Stimulated activated CD4-positive, alpha-beta T cell treated with anti-CD3 and anti-CD28 coated beads, Interleukin-1b, Interleukin-23, amount 100 ng/mL, for 4 hours (primary cell): ENCODE measurements at places on chromosomes 11 and 22.

- DNase-seq: peak; percentile 3
These were observed 48.6 kb upstream of the TMEM45B start for GRCh38 chr11:129766898-129767604.

DNA sequence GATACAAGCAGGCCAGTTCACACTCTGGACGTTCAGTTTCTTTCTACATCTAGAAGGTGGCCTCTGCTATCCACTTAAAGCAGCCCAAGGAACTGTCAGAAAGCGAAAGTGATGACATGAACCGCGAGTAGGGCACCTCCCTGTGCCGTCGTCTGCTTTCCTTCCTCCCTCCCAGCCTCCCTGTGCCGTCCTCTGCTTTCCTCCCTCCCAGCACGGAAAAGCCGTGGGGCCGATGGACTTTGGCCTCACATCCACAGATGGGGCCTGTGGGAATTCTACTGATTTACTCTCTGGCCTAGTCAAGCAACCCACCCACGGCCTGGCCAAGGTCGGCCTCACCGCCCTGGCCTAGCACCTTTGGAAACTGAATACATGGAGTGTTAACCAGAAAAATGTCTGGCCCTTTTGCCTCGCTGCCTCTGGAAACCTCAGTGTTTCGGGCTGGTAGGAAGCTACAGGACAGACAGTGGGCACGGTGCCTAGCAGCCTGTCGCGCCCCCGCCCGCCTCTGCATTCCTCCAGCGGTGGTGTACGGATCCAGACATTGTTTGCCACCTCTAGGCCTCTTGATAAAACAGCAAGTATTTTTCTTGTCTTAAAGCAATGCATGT, 14.2 kb downstream of the PEX26 start:
- DNase-seq: no peak

DNA sequence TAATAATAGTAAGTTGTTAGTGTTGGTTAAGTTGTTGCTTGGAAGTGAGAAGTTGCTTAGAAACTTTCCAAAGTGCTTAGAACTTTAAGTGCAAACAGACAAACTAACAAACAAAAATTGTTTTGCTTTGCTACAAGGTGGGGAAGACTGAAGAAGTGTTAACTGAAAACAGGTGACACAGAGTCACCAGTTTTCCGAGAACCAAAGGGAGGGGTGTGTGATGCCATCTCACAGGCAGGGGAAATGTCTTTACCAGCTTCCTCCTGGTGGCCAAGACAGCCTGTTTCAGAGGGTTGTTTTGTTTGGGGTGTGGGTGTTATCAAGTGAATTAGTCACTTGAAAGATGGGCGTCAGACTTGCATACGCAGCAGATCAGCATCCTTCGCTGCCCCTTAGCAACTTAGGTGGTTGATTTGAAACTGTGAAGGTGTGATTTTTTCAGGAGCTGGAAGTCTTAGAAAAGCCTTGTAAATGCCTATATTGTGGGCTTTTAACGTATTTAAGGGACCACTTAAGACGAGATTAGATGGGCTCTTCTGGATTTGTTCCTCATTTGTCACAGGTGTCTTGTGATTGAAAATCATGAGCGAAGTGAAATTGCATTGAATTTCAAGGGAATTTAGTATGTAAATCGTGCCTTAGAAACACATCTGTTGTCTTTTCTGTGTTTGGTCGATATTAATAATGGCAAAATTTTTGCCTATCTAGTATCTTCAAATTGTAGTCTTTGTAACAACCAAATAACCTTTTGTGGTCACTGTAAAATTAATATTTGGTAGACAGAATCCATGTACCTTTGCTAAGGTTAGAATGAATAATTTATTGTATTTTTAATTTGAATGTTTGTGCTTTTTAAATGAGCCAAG, 2.7 kb downstream of the NEAT1 start:
- DNase-seq: no peak

GRCh38 chr11:2314525-2315394, 12.9 kb downstream of the TSPAN32 start:
- no peak for DNase-seq

- no peak for DNase-seq
These were observed 62.4 kb downstream of the OTOG start for GRCh38 chr11:17609291-17610084.

GRCh38 chr11:45643598-45644260, 21.7 kb downstream of the CHST1 start:
- DNase-seq: no peak

DNA sequence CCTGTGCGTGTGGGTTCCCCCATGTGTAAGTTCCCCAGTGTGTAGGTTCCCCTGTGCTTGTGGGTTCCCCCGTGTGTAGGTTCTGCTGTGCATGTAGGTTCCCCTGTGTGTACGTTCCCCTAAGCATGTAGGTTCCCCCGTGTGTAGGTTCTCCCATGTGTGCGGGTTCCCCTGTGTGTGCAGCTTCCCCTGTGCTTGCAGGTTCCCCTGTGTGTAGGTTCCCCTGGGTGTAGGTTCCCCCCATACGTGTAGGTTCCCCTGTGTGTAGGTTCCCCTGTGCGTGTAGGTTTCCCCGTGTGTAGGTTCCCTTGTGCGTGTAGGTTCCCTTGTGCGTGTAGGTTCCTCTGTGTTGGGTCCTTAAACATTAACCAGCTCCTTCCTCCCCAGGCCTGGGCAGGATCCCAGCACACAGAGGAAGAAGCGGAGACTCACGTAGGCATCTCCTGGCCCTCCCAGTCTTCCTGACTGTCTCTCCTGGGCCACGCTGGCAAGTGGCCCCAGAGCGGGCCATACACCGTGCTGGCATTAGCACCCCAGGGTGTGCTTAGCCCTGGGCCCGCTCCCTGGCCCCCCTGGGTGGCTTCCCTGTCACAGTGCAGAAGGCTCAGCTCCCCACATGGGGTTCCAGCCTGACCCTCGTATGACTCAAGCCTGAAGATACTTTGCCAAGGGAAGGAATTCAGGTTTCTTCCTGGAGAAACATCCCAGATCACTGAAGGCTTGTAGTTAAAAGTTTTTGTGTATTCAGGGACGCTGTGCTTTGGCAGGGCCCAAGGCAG, 2.8 kb upstream of the GRAMD4 start:
- DNase-seq: no peak

- DNase-seq: peak; percentile 21
These were observed 30.2 kb upstream of the APOBEC3A start for GRCh38 chr22:38927033-38927781.

DNA sequence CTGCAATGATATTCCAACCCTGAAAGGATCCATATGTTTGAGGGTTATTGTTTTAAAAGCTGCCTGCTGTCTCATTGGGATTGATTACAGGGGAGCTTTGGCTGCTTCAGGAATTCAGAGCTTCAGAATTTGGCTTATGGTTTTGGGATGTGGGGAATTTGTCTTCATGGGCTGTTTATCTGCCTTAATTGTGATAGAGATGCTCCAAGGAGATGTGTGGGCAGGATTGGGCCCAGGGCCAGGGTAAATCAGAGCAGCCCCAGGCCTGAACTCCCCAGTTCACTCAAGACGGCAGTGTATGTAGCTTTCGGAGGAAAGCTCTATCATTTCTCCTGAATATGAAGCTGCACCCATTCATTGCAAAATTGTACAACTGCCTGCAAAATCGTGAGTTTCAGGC, 88.5 kb downstream of the ALX4 start:
- no peak for DNase-seq

GRCh38 chr11:1881442-1882264, 10.0 kb downstream of the PRR33 start:
- no peak for DNase-seq

GRCh38 chr22:30733181-30733631, 38.5 kb downstream of the OSBP2 start:
- no peak for DNase-seq

DNA sequence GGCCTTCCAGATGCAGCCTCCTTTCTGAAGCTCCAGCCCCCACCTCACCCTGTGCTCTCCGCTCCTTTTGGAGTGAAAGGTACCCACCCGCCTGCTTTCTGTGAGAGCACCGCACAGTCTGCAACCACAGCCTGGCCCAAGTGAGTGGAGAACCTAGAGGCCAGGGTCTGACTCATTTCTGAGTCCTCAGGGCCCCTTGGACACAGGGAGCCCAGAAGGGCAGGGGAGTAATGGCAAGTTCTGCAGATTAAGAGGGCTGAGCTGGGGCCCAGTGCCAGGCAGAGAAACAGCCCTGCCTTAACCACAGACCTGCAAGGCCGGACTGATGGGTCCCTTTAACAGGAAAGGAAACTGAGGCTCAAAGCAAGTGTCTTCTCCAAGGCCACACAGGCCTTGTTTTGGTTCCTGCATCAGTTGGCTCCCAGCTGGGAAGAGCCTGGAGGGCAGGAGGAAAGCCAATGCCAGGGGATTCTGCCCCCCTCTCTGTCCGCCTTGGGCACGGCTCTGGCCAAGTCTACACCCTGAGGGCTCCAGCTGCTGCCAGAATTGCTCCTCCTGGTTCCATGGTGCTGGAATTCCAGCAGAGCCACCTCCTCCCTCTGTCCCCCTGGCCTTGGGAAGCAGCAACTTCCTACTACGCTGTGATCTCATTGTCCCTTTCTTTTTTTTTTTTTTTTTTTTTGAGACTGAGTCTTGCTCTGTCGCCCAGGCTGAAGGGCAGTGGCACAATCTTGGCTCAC, 55.1 kb downstream of the CYTH4 start:
- no peak for DNase-seq

DNA sequence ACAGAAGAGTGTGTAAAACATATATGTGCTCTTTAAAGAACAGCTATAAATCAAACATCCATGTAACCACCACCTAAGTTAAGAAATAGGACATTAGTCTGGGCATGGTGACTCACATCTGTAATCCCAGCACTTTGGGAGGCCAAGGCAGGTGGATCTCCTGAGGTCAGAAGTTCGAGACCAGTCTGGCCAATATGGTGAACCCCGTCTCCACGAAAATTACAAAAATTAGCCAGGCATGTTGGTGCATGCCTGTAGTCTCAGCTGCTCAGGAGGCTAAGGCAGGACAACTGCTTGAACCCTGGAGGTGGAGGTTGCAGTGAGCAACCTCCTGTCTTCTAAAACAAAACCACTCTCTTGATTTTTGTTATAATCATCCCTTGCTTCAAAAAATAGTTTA, 103.3 kb downstream of the LRRC32 start:
- no peak for DNase-seq

GRCh38 chr11:17772704-17773600, 38.4 kb downstream of the KCNC1 start:
- DNase-seq: no peak

- no peak for DNase-seq
These were observed 39.3 kb upstream of the LRRC4C start for GRCh38 chr11:41498726-41499125.

DNA sequence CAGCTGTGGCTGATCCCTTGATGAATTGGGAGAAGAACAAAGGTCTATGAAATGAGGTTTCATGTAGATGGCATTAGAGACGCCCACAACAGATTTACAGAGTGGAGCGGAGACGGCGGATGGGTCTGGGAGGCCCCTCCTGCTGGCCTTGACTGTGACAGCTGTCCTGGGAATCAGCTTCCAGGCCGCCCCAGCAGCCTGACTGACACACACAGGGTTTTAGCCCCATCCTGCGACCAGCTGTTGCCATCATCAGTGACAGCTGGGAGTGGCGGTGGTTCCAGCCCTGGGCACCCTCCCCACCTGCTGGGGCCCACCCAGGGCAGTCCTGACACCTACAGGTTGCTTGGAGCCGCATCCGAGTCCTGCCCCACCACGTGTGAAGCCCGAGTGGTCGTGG, 64.0 kb upstream of the PPP6R3 start:
- no peak for DNase-seq

- DNase-seq: no peak
These were observed 25.8 kb downstream of the DDIAS start for GRCh38 chr11:82927264-82927880.

- DNase-seq: no peak
These were observed 1.0 kb downstream of the C11orf96 start for GRCh38 chr11:43943372-43943930.

- DNase-seq: no peak
These were observed 35.3 kb upstream of the POU2AF1 start for GRCh38 chr11:111414267-111414931.

- no peak for DNase-seq
These were observed 505.6 kb upstream of the KIRREL3 start for GRCh38 chr11:127506126-127506525.

DNA sequence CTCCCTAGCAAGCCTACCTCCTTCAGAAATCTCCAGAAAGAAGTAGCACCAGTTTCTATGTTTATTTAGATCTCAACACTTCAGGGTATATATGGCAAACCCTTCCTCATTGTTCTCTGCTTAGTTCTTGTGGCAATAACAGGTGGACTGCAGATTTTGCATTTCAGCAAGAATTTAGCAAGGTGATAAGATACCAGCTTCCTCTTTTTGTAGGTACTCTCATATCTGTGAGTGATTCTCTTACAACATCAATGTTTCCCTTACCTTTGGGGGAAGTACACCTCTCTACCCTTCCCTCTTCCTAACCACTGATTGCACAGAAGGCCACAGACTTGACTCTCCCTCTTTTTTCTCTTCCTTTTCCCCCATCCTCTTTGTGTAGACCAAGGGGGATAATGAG, 230.9 kb upstream of the SESN3 start:
- no peak for DNase-seq

DNA sequence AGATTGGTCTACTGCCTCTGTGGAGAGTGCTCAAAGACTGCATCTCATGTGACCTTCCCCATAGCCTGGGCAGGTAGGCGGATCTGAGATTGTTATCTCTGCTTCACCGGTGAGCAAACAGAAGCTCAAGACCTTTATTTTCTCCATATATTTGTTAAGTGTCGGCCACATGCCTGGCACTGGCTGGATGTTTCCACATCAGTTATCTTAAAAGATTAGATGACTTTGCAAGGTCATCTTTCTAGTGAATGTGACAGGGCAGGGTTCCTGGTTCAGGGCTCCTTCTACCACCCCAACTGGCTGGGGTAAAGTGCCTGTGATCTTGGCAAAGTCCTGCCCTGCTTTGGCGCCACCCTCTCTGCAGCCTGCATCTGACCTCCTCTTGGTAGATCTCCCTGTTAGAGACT, 125.0 kb downstream of the CCDC81 start:
- DNase-seq: no peak

GRCh38 chr22:44525941-44526778, 28.1 kb upstream of the RTL6 start:
- no peak for DNase-seq

GRCh38 chr11:128494418-128495332, 92.7 kb downstream of the ETS1 start:
- no peak for DNase-seq

- no peak for DNase-seq
These were observed 5.0 kb downstream of the CRKL start for GRCh38 chr22:20922141-20922751.

GRCh38 chr11:114280696-114281095, 15.5 kb upstream of the NNMT start:
- DNase-seq: no peak

DNA sequence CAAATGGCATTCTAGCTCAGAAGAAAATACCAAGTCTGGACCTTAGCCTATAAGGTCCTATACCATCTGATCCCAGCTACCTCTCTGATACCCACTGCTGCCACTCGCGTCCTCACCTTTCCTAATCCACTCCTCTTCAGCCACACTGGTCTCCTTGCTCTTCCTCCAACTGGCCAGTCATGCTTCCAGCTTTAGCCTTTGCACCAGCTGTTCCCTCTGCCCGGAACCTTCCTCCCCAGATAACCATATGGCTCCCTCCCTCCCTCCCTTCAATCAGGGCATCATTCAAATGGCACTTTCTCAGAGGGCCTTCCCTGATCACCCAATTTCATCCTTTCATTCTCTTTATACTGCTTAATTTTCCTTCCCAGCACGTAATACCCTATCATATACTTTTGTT, 67.9 kb downstream of the KCNC1 start:
- no peak for DNase-seq

- DNase-seq: no peak
These were observed 540.7 kb upstream of the CADM1 start for GRCh38 chr11:116044941-116045340.
